Ovary (tissue), 10 donors: ENCODE measurements at places on chromosomes 2 and 18. TPM values are rescaled to one million over a fixed set of nuclear protein-coding genes. Genes with fewer than 3 reads are reported as not detected.

DNA sequence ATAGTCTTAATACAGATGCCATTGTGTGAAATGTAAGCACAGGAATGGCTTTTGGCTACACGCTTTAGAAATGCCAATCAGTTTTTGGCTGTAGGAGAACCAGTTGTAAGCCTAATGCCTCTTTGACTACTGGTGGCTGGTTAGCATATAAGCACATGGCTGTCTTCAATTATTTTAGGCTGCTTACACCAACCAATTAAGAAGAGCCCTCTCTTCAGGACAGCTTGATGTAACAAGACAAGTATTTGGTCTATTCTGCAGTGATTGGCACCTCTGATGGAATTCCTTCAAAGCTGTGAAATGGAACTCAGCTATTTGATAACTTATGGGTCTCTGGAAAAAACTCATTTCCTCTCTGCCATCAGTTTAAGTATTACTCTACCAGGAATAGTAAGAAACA, 680.1 kb upstream of the FSHR start:
- DNase-seq = no peak

GRCh38 chr18:74715865-74716712, 118.4 kb downstream of the ZNF407 start:
- no peak for DNase-seq

- no peak for DNase-seq
These were observed 20.0 kb upstream of the RNF149 start for GRCh38 chr2:101328474-101329007.

- DNase-seq = no peak
These were observed 5.5 kb upstream of the SMARCAL1 start for GRCh38 chr2:216406826-216407225.

DNA sequence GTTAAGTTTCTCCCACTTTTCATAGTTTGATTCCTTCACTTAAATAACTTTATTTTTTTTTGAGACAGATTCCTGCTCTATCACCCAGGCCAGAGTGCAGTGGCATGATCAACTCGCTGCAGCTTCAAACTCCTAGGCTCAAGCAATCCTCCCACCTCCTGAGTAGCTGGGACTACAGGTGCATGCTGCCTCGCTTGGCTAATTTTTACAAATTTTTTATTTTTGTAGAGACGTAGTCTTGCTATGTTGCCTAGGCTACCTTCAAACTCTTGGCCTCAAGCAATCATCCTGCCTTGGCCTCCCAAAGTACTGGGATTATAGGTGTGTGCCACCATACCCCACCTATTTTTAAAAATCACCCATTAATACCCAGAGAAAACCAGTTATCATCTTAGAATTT, 14.2 kb upstream of the WIPF1 start:
- no peak for DNase-seq

PSMA8 gene
- total RNA-seq = 0.25 TPM

POTEC gene
- total RNA-seq = not detected

PRPF40A gene
- total RNA-seq = 64.9 TPM

ANKRD29 gene
- 15.6 TPM for total RNA-seq

CTAGE1 gene
- not detected for total RNA-seq

TXNDC2 gene
- 0.84 TPM for total RNA-seq
